ENCODE measurements at places on chromosomes 16 and 17.

GRCh38 chr16:58024486-58025350, 836 bp upstream of the MMP15 start:
- no peak overlapping the region for H3K4me3 ChIP-seq
- H3K36me3 ChIP-seq: no peaks in the 10 kb centered on the region
- peak overlapping the region; percentile 61 for H3K27ac ChIP-seq
- peak; percentile 76 for DNase-seq
- H3K27me3 ChIP-seq: no peaks in the 10 kb centered on the region
- peaks cover 67% of the 10 kb centered on the region for H3K4me1 ChIP-seq

- no peak overlapping the region for H3K4me3 ChIP-seq
- H3K27me3 ChIP-seq: no peaks in the 10 kb centered on the region
- no peak for DNase-seq
- no peaks in the 10 kb centered on the region for H3K36me3 ChIP-seq
- peak overlapping the region; percentile 74 for H3K27ac ChIP-seq
Measured at GRCh38 chr17:83053739-83054451, 25.5 kb upstream of the METRNL start.

DNA sequence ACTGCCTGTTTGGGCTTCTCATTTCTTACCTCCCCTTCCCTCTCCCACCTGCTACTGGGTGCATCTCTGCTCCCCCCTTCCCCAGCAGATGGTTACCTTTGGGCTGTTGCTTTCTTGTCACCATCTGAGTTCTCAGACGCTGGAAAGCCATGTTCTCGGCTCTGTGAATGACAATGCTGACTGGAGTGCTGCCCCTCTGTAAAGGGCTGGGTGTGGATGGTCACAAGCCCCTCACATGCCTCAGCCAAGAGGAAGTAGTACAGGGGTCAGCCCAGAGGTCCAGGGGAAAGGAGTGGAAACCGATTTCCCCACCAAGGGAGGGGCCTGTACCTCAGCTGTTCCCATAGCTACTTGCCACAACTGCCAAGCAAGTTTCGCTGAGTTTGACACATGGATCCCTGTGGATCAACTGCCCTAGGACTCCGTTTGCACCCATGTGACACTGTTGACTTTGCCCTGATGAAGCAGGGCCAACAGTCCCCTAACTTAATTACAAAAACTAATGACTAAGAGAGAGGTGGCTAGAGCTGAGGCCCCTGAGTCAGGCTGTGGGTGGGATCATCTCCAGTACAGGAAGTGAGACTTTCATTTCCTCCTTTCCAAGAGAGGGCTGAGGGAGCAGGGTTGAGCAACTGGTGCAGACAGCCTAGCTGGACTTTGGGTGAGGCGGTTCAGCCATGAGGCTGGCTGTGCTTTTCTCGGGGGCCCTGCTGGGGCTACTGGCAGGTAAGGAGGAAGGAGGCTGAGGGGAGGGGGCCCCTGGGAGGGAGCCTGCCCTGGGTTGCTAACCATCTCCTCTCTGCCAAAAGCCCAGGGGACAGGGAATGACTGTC, at the start of gene CD68:
Gene CD68 (plus strand): TSS at position 638 of the 833 bp plus-strand sequence. CDS start 40 bp downstream, at position 678.
- peak within 1 kb of the TSS; percentile 95 for H3K27ac ChIP-seq
- peak; percentile 90 for DNase-seq

DNA sequence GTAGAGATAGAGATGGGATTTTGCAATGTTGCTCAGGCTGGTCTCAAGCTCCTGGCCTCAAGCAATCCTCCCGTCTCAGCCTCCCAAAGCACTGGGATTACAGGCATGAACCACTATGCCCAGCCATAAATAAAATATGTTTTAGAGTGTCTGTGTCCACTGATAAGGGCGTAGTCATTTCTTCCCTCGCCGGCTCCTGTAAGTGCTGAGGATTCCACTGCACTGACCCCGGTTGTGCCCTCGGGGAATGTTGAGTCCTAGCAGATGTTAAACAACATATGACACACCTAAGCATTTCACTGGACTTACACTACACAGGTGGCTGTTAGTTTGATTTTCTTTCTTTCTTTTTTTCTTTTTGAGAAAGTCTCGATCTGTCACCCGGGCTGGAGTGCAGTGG, 5.6 kb upstream of the SHMT1 start:
- H3K27ac ChIP-seq: no peak overlapping the region
- no peak overlapping the region for H3K4me3 ChIP-seq
- peaks cover under 1% of the 10 kb centered on the region for H3K4me1 ChIP-seq
- H3K36me3 ChIP-seq: no peaks in the 10 kb centered on the region
- DNase-seq: no peak

Measured in upper lobe of left lung (tissue), 6 donors.